ENCODE measurements at places on chromosomes 2 and 18.

- no peak for DNase-seq
These were observed 73.3 kb downstream of the FMNL2 start for GRCh38 chr2:152408254-152408653.

DNA sequence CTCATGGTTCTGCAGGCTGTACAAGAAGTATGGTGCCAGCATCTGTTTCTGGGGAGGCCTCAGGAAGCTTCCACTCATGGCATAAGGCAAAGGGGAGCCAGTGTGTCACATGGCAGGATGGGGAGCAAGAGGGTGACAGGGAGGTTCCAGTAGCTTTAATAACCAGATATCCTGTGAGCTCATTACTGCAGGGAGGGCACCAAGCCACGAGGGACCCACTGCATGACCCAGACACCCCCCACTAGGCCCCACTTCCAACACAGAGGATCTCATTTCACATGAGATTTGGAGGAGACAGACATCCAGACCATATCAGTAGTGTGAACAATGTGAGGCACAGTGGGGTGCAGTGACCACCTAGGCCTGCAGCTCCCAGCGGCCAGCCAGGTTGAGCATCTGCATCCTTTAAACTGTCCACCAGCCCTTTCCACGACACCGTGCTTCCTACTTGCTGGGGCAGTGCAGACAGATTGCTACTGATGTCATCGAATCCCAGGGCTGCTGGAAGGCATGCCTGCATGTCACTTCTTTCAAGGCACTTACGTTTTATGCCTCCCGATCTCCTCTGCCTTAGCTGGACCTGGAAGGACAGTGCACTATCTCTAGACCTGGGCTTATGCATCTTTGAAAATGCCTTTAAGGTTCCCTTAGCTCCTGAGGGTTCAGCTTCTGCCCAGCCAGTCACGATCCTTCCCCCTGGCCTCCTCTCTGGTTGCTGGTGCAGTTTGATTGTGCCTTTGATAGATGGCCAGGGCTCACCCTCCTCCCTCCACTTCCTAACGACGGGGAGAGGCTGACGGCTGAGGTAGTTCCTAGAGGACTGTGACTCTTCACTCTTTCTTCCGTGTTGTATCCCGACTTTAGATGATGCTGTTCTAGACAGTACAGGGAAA lies 174.3 kb downstream of the FAM210A start:
- DNase-seq = no peak

DNA sequence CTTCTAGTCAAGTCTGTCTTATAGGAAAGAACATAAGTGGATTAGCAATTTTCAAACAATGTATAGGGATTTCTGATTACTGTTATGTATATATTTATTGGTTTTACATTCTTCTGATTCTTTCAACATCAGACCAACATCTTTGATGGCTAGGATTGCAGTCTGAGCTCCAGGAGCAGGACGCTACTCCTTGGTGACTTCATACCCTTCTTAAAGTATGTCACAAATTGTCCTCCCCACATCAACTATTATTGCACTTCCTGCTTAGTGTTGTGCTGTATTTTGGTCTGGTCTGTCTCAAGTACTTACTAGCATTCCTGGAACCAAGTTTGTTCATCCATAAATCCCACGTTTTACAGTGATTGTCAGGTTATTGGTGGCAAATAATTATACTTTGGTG lies 49.0 kb downstream of the MAP2 start:
- no peak for DNase-seq

GRCh38 chr2:9547262-9547991 lies 8.2 kb downstream of the ADAM17 start:
- no peak for DNase-seq

GRCh38 chr18:2263303-2263890 lies 307.9 kb downstream of the METTL4 start:
- DNase-seq = no peak

DNA sequence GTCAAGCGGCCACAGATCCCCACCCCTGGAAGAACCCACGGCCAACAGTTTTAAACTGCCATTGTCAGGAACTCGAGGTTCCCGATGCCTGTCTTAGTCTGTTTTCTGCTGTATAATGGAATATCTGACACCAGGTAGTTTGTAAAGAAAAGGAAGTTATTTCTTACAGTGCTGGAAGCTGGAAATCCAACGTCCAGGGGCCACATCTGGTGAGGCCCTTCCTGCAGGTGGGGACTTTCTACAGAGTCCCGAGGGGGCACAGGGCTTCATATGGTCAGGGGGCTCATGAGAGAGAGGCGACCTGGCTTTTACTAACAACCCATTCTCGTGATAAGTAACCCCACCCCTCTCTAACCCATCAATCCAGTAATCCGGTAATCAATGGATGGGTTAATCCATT lies 501.6 kb upstream of the MYT1L start:
- no peak for DNase-seq

- no peak for DNase-seq
These were observed 141.5 kb downstream of the FAM210A start for GRCh38 chr18:13584825-13585224.

DNA sequence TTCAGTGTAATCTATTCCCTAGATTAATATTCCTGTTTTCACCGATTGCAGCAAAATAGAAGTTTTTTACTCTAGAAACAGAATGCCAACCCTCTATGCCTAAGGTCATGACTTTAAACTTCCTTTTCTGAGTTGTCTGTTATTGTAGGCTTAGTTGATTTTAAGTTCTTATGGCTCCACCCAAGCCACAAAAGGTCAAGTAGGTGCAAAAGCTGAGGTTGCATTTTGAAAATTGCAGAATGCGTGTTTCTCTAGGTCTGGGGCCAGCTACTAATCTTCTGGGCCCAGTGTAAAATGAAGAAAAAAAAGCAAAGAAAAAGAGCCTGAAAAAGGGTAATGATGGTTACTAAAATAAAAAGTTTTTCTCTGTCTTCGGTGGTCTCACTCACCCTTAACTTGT lies 635.7 kb upstream of the FAM98A start:
- DNase-seq = no peak

DNA sequence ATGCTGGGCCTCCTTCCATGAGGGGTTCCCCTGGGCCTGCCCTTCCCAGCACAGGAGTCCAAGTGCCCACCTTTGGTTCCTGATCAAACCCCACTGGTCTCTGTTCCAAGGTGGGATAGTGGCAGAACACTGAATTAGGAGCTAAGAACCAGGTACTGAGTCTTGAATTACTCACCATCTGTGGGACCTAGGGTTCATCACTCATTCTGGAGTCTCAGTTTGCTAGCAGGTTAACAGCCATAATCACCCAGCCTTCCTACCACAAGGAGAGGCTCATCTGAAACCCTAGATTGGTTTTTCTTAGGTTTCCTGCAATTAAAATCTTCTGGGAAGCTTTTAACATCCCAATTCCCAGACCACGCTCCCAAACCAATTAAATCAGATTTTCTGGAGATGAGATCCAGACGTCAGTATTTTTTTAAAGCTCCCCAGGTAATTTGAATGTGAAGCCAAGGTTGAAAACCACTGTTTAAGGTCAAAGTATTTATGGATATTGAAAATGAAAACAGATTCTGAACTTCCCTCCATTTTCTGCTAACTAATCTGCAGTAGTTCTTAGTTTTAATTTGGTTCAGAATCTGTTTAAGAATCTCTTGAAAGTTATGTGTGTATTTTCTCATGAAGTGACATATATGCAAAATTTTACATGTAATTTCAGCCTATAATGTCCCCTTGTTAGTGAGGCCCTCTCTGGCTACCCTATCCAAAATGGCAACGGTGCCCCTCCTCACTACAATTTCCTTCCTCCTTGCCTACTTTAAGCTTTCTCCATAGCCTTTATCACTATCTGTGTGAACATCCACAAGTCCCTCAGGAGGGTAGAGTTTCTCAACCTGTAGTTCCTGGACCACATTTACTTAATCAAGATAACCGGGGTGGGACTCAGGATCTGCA lies 166.5 kb upstream of the CXCR4 start:
- DNase-seq = no peak

GRCh38 chr18:7630731-7631442 lies 63.8 kb downstream of the PTPRM start:
- no peak for DNase-seq

- no peak for DNase-seq
These were observed 171.6 kb downstream of the SH3RF3 start for GRCh38 chr2:109300582-109300981.

GRCh38 chr2:42132966-42133641 lies 36.0 kb upstream of the EML4 start:
- DNase-seq = peak; percentile 96

- DNase-seq = no peak
These were observed 34.1 kb upstream of the KCNF1 start for GRCh38 chr2:10877651-10878111.

GRCh38 chr18:48186861-48187260 lies 222.3 kb downstream of the ZBTB7C start:
- DNase-seq = no peak

DNA sequence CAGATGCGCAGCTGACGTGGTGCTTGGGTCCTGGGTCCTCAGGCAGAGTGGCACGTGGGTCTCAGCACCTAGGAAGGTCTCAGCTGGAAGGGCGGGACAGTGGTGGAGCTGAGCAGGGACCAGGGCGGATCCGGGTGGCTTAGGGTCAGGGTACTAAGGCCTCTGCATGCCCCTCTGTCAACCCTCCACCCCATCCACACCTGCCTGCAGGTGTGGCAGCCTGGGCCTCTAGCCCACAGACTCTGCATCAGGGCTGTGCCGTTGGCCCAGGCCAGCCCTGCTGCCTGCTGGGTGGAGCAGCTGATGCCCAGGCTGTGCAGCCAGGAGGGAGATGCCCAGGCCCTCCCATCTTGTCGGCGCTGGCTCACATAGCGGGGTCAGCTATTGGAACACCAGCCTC lies 24.6 kb upstream of the OTOS start:
- no peak for DNase-seq

DNA sequence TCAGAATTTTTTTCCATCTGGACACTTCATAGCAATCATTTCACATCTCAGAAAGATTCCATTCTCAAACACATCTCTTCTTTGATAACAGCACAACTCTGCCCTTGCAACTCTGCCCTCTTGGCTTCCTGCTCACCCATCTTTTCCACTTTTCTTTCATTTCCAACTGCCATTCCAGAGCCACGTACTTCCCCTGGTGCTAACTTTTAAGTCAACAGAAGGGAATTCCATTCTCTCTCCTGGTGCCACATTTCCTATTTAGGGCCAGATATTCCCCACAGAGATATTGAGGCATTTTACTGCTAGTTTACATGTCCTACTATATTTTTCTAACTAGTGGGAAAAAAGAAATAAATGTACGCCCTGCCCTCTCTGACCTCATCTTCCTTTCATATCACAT lies 590.2 kb downstream of the ARHGAP15 start:
- no peak for DNase-seq

DNA sequence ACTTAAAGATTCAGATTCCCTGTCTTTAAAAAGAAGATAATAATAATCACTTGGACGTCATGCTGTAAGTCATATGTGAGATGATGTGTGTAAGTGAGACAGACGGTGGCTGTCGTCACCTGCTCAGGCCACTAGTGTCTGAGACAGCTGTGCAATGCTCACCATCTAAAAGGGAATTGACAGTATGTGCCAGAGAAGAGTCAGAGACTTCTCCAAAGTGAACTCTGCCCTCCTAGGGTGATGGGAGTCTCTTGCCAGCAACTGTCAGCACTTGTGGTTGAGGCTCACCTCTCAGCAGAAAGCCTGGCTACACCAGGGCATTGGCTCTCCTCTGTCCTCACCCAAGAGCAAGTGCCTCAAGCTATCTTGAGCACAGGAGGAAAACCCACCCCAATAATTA lies 131.6 kb upstream of the DNAJC10 start:
- no peak for DNase-seq

DNA sequence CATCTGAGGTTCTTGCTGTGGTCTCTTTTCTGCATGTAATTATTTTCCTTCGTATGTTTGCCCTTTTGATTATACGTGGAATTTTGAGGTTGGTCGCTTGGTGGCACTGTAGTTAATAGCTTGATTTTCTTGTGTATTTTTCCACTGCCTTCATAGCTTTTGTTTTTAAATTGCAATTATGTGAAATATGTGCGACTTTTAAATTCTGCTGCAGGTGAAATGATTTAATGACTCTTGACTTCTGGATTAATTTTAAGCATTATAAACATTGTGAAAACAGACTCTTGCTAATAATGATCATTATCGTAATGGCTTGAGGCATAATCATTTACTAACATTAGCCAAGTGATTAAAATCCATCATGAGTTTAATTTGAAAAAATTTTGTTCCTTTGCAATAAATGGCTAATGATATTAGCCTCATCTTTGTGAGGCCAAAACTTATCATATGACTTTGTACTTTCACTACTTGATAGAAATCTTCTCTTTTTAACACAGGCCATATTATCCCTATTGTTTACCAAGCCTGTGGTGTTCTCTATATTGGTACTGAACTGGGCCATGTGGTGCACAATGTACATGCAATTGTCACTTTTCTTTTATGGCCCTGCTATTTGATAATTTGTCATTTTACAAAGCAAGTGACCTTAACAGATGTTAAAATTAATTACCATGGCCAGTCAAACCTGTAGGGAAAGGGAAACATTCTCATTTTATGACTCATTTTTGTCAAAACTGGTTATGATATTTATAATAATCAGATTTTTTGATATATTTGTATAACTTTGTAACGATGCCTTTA lies 62.8 kb upstream of the NEUROD1 start:
- peak; percentile 54 for DNase-seq

DNA sequence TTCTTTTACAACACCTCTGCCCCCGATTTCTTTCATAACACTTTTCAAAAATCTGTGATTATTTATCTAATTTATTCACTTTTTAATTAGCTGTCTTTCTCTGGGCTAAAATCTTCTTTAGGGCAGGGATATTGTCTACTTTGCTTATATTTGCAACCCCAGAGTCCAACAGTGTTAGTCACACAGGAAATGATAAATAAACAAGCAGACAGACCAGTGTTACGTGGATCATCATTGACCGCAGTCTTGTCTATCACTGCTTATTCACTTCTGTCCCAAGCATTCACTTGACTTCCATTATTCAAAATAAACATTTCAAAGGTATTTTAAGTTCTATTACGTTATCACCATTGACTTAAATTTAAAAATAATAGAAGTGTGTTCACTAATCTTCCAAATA lies 237.6 kb upstream of the UBE2E3 start:
- no peak for DNase-seq

DNA sequence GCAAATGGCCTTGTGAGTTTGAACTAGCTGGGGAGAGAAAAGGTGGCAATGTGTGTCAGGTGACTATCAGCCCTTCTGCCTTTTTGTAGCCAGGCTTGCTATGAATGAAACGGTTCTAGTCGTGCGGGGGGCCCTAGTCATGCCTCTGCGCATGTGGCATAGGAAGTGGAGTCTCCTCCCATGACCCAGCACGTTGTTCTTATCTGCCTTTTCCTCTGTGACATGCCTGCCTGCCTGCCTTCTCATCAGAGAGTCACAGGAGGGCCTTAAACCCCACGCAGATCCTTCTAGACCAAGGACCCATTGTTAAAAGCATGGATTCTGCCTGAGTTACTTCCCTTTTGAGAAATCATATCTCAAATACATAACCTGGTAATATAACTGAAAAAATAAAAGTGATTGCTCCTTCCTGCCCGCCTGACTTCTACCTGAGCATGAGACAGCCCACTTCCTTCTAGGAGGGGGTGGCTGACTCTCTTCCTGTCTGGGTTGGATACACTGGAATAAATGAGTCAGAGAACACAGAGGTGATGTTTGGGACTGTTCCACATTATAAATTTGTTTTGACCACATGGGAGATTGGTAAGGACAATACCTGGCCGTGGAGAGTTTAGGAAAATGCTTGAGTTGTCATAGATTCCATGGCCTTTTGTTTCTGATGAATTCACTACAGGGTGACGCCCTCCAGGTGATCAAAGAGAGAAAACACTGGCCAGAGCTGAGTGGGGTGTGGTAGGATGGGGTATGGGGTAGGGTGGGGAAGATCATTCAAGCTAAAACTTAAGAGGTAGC lies 49.8 kb downstream of the FBLN7 start:
- DNase-seq = peak; percentile 88

All from activated CD8-positive, alpha-beta T cell treated with anti-CD3 and anti-CD28 coated beads, Interleukin-2, amount 10 ng/mL, durations not matched to agents 7 days and 5 days (primary cell).